ENCODE measurements at places on chromosomes 2 and 18. TPM values are rescaled to one million over a fixed set of nuclear protein-coding genes. Genes with fewer than 3 reads are reported as not detected.

DNA sequence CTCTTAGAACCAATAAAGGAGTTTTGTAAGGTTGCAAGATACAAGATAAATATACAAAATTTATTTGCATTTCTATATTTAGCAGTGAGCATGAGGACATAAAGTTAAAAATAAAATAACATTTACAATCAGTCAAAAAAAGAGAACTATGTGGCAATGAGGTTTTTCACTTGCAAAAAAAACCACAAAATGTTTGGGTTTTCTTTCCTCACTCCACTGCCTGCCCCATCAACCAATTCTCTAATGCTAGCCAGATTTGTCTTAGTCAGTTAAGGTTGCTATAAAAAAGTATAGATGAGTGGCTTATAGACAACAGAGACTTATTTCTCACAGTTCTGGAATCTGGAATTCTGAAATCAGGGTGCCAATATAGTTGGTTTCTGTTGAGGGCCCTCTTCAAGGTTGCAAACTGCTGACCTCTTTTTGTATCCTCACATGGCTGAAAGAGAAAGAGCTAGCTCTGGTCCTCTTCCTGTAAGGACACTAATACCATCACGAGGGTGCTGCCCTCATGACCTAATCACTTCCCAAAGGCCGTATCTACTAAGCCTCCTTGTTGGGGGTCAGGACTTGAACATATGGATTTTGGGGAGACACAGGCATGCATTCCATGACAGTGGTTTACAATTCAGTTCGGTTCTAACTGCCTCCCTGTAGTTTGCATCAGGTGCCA, 566.2 kb downstream of the GALR1 start:
- H3K36me3 ChIP-seq, result peaks cover 4% of the 10 kb centered on the region
- no peak overlapping the region for H3K4me3 ChIP-seq
- H3K27me3 ChIP-seq, result peaks cover 7% of the 10 kb centered on the region
- no peak overlapping the region for H3K27ac ChIP-seq
- no peak for DNase-seq

DNA sequence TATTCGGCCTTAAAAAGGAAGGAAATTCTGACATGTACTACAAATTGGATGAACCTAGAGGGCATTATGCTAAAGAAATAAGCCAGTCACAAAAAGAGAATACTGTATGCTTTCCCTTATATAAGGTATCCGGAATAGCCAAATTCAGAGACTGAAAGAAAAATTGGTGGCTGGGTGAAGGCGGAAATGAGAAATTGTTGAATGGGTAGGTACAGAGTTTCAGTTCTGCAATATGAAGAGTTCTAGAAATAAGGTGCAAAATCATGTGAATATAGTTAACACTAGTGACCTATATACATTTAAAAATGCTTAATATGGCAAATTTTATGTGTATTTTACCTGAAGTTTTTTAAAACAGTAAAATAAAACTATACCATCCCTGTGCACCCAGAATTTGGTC, 43.1 kb downstream of the RMP24 start:
- H3K4me1 ChIP-seq, result peaks cover 8% of the 10 kb centered on the region
- no peak overlapping the region for H3K4me3 ChIP-seq
- DNase-seq, result no peak
- no peaks in the 10 kb centered on the region for H3K36me3 ChIP-seq
- no peaks in the 10 kb centered on the region for H3K27me3 ChIP-seq

ACTG2 gene
- 4.2 TPM for total RNA-seq

DNA sequence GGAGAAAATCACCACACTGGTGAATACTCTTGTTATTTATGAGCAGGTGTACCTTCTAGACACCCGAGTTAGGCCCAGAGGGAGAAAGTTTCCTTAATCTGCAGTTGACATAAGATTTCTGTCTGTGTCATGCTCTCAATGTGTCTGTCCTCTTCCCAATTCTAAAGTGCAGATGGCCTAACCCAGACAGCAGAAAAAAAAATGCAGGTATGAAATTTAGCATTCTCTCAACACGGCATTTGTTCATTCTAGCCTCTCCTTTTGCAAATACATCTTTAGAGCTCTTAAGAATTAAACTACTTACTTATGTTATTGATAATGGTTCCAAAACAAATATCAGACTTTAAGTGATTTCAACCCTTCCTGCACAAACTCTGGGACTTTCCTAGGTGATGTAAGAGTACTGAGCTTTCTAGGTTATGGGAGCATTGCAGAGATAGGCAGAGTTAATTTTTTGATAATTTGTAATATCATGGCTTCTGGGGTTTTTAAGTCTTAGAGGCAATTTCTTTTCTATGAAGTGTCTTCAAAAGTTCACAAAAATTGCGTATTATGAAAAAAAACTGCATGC, 32.9 kb upstream of the ITGB6 start:
- H3K27ac ChIP-seq, result no peak overlapping the region
- no peak overlapping the region for H3K4me3 ChIP-seq
- no peak for DNase-seq
- H3K27me3 ChIP-seq, result no peaks in the 10 kb centered on the region
- H3K4me1 ChIP-seq, result peaks cover 12% of the 10 kb centered on the region
- H3K36me3 ChIP-seq, result no peaks in the 10 kb centered on the region

- peaks cover 7% of the 10 kb centered on the region for H3K27me3 ChIP-seq
- H3K36me3 ChIP-seq, result peaks cover 37% of the 10 kb centered on the region
- no peak overlapping the region for H3K4me3 ChIP-seq
Observed at GRCh38 chr2:221558107-221558506, 14.0 kb downstream of the EPHA4 start.

C1QL2 gene
- 1.8 TPM for total RNA-seq

COL3A1 gene
- 1,124 TPM for total RNA-seq

DNA sequence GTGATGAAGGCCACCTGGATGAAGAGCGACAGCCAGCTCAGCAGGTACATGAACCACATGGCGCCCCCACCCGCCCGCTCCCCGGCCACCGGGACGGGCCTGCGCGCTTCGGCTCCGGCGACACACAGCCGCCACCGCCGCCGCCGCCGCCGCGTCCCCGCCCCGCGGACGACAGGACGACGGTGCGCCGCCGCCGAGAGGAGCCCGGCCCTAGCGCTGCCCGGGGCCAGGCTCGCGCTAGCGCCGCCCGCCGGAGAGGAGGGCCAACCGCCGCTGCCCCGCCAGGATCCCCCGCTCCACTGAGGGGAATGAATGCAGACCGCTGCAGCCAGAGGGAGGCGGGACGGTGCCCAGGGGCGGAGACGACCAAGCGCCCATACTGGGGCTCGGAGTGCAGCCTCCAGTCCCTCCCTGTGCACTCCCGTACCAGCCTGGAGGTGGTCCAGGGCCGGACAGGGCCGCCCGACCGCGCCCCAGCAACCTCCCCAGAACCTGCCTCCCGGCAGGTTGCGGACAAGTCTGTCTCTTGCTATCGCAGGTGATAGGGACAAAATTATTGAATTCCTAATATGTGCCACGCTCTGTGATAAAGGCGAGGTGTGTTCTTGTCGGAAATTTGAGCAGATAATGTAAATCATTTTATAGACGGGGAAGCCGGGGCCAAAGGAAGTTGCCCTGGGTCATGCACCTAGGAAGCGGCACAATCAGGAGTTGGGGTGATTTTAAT, at the start of gene TEX261:
TEX261 (minus strand) TSS at position 175 of the 727 bp plus-strand sequence; CDS start at position 59, 116 bp downstream.
- H3K4me3 ChIP-seq, result peak within 1 kb of the TSS; percentile 93
- peaks cover 11% of the 10 kb centered on the region for H3K27me3 ChIP-seq
- no peaks in the 10 kb centered on the region for H3K36me3 ChIP-seq
- peaks cover 23% of the 10 kb centered on the region for H3K4me1 ChIP-seq
- peak within 1 kb of the TSS; percentile 80 for H3K27ac ChIP-seq
- DNase-seq, result peak; percentile 95

POTEJ gene
- total RNA-seq, result not detected

GRCh38 chr2:3044587-3045317, 332.9 kb downstream of the EIPR1 start:
- peaks cover 13% of the 10 kb centered on the region for H3K27me3 ChIP-seq
- H3K4me1 ChIP-seq, result peaks cover 20% of the 10 kb centered on the region
- no peaks in the 10 kb centered on the region for H3K36me3 ChIP-seq

DNA sequence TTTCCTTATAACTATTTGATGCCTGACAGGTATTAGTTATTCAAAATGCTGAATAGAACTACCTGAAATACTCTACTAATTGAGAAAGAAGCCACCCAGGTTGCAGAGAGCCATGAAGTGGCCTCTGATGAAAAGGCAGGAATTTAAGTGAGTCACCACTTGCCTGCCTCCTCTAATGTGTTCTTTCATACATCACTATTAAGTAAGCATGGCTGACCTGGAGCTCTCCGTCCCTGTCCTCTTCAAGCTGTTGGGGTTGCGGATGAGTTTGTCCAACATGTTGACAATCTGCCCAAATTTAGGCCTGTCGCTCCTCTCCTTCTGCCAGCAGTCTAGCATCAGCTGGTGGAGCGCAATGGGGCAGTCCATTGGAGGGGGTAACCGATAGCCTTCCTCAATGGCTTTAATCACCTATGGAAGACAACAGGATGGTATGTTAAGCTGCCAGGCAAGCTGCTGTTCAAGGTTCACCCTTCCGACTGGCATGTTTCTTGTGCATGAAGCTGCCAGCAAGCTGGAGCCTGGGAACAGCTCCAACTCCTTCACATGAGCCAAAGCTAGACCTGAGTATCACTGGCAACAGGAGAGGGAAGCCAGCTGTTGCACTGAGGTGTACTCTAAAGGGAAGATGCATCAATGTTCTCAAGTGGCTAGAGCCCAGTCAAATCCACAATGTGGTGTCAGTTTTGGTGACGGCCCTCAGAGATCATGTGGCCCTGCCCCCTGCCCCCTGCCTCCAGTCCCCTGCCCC, 142.2 kb downstream of the EPHA4 start:
- H3K27me3 ChIP-seq, result no peaks in the 10 kb centered on the region
- peaks cover 18% of the 10 kb centered on the region for H3K4me1 ChIP-seq
- DNase-seq, result no peak

DNA sequence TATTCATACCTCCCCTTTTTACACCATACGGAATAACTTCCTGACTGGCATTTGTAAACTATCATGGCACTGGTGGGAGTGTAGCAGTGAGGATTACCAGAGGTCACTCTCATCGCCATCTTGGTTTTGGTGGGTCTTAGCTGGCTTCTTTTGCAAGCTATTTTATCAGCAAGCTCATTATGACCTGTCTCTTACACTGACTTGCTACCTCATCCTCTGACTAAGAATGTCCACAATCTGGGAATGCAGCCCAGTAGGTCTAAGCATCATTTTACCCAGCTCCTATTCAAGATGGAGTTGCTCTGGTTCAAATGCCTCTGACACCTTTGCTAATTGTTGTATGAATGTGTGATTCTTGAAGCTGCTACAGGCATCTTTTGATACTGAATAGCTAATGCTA, 950.8 kb upstream of the SLC39A10 start:
- no peak overlapping the region for H3K4me3 ChIP-seq
- H3K4me1 ChIP-seq, result no peaks in the 10 kb centered on the region
- H3K36me3 ChIP-seq, result no peaks in the 10 kb centered on the region
- DNase-seq, result no peak

Measured in type B pancreatic cell (in vitro differentiated cells).